ENCODE measurements at places on chromosomes 1 and 21.

GRCh38 chr1:202199040-202199889 is 5.7 kb downstream of the LGR6 start:
- DNase-seq: no peak

- no peak for DNase-seq
Measured at GRCh38 chr1:216670118-216670883, 52.9 kb downstream of the ESRRG start.

DNA sequence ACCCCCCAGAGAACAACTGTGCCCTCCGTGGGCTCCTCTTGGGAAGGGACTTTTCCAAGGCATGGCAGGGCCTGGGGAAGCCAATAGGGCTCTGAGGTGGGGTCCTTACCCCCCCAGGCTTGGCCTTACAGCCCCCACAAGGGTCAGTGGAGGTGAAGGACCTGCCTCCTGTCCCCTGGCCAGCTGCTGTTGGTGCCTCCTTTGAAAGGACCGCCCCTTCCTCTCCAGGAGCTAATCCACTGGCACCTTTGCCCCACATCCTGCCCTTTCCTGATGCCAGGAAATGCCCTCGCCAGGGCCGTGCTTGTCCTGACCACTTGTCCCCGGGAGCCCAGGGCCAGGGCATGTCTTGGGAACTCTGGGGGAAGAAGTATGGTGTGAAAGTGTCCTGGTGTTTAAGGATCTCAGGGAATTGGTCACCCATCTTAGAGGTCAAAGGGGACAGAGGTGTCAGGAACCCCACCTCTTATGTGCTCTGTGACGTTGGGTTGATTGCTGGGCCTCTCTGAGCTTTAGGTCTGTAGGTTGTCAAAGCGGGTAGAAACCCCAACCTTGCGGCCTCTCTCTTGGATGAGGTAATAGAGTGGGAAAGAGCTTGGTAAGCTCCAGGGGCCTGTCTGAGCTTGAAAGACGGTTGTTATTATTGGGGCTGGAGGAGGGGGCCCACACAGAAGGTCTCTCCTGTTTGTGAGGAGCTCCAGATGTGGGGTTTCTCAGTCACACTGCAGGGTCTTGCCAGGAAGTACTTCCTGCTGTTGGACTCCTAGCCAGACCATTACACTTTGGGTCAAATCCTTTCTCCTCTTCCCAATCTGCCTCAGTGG is 2.8 kb downstream of the KCNQ4 start:
- no peak for DNase-seq

- no peak for DNase-seq
Measured at GRCh38 chr21:35473496-35473895, 424.4 kb upstream of the RUNX1 start.

GRCh38 chr1:161266202-161266601 is 7.7 kb downstream of the PCP4L1 start:
- no peak for DNase-seq

- DNase-seq: no peak
Measured at GRCh38 chr1:198563583-198563982, 23.1 kb upstream of the ATP6V1G3 start.

DNA sequence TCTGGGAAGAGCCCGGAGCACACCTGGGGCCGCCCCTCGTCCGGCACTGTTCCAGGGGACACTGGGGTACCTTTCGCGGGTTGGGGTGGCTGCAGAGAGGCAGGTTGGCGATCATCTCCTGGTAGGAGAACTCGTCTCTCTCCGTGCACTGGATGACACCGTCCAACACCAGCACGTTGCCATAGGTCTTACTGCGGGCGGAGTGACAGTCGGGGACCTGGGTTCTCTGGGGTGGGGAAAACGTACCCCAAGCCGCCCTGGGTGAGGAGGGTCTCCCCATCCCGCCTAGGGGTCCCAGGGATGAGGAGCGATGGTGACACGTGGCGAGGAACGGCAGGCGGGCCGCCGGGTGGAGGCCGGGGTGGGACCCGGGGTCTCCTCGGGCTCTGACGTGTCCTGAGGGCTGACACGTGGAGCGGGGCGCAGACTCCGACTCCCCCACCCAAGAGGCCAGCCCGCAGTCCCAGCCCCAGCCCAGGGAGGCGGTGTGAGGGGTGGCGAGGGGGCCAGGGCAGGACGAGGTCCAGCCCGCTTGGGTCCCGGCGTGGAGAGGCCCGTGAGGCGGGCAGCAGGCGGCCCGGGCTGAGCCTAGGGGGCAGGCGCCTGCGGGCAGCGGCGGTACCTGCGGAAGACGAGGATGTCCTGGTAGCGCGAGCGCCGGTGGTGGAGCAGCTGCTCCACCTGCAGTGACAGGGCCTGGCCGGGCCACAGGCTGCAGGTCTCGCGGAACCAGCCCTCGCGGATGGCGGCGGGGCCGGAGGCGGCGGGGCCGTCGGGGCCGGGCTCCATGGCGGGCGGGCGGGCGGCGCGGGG is 457 bp downstream of the SRM start:
- DNase-seq: no peak

DNA sequence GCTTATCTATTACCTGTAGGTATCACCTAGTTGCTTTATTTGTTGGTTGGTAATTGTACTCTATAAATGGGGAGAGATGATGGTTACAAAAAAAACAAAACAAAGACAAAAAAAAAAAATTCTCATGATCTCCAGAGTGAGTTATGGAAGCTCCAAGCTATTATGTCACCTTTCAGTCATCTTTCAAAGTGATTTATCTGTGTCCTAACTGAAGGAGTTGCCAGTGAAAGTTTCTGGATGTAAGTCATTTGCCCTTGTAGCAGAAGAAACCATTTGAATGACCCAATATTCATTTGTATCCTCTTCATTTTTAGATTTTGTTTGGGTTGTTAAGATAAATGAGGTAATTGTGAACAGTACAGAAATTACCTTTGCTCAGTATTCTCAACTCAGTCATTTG is 3.6 kb downstream of the SLC35F3 start:
- DNase-seq: no peak

DNA sequence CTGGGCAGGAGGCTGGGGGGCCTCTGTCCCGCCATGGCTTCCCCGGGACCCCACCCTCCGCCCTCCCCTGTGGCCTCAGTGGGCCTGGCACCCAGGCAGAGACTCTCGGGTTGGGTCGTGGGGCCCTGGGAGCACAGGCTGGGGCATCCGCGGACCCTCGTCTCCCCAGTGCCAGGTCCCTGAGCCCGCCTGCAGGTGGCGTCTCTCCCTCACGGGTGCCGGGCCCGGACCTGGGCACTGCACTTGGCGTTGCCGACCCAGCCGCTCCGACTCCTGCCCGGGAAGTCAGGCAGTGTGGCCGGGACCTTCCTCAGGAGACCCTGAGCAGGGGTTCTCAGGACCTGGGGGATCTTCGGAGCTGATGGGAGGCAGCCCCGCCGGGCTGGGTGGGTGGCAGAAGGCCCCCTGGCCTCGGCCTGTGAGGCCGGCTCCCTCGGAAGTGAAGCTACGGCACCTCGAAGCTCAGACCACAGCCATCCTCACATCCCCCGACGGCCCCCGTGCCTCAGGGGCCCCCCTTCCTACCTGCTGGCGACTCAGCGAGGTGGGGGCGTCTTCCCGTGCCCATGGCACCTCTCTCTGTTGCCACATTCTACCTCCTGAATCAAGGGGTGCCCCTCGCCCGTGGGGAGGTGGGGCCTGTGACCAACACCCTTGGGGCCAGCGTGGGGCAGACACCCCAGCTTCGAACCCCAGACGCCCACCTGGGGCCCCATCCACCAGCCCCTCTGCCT is 6.4 kb upstream of the C1orf159 start:
- DNase-seq: peak; percentile 96

DNA sequence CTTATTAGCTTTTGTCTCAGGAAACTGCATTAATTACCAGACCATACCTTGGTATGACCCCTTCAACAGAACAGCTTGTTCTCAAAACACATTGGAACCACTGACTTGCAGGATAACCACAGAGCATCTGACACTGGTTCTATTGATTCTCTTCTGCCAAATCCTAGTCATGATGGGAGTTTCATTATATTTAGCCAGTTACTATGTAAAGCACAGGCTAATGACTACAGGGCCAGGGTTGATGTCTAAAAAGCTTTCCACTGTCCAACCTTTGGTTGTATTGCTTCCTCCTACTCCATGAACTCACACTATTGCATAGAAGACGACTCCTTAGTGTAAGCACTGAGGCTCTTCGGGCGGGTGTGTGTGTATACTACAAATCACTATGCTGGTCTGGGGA is 3.8 kb downstream of the STMN1 start:
- DNase-seq: no peak

- no peak for DNase-seq
Measured at GRCh38 chr1:82903626-82904025, 1095.3 kb downstream of the TTLL7 start.

DNA sequence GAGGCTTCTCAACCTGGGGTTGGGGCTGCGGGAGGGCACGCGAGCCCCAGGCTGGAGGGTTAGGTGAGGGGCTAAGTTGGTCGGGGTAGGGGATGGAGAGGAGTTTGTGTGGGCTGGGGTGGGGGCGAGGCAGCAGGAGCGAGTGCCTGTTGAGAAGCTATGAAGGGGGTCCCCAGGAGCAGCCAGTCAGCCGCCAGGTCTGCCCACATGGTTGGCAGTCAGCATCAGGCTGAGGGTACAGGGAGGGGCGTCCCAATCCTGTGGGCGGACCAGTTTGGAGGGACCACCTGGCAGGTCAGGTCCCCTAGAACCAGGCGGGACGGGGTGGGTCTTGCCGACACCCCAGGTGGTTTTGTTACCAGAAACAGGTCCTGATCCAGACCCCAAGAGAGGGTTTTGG is 400 bp upstream of the TRIM17 start:
- no peak for DNase-seq

GRCh38 chr1:227069490-227069889 is 129.4 kb downstream of the COQ8A start:
- DNase-seq: no peak

- no peak for DNase-seq
Measured at GRCh38 chr1:65150583-65151263, 2.7 kb downstream of the AK4 start.

GRCh38 chr1:5543235-5543634 is 449.0 kb downstream of the NPHP4 start:
- DNase-seq: no peak

DNA sequence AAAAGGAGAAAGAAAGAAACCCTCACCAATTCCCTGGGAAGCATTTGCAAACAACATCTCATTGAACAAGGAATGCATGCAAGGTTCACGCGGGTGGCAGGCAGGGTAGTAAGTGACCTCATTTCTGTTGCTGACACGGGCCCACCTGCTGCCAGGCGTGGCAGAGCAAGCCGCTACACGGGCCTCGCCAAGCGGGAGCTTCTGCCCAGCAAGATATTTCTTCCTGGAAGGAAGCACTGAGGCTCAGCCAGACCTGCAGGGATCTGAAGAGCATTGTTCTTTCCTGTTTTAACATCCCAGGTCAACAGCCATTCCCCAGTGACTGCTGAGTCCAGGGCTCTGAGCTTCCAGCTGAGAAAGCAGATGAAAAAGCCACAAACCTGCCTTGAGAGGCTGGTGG is 91.9 kb upstream of the IGSF21 start:
- DNase-seq: no peak

GRCh38 chr1:232806186-232806510 is 932 bp downstream of the MAP10 start:
- no peak for DNase-seq

GRCh38 chr21:32666258-32666657 is 54.1 kb upstream of the CFAP298 start:
- DNase-seq: no peak

- peak; percentile 27 for DNase-seq
Measured at GRCh38 chr1:19582318-19582717, 61.8 kb upstream of the NBL1 start.

DNA sequence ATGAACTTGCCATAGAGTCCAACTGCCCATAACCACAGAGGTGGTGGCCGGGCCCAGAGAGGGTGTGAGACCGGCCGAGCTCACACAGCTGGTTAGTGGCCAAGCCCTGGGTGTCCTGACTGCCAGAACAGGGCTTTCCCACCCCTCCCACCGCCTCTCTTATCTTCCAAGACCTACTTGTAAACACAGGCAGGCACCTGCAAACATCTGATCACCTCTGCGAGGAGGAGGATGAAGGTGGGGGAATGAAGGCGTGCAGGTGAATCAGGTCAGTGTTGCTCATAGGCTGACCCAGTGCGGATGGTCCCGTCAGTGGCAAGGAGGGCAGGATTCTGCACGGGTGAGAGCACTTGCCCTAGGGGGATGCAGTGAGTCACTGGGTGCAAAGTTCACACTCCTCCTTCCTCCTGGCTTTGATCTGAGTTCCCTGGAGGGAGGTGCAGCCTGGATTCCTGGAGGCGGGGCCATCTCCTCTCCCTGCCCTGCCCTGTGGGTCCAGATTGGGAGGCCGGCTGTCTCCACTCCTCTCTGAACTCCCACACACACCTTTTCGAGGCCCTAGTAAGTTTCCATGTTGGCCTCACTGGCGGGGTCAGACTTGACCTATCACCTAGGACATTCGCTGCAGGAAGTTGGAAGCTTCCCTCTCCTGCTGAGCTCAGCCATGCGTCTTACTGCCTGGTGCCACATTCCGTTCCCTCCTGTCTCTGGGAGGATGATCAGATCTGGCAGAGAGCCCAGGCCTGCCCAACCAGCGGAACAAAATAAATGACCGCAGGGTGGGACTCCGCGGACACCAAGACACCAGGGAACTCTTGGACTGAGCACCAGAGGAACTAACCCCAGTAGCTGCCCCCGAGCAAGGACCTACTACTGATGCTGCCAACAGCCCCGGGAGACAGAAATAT is 7.3 kb downstream of the UQCRHL start:
- no peak for DNase-seq

- no peak for DNase-seq
Measured at GRCh38 chr1:24535778-24536177, 20.1 kb upstream of the NCMAP start.

GRCh38 chr1:241485554-241485992 is 34.0 kb downstream of the FH start:
- peak; percentile 5 for DNase-seq

DNA sequence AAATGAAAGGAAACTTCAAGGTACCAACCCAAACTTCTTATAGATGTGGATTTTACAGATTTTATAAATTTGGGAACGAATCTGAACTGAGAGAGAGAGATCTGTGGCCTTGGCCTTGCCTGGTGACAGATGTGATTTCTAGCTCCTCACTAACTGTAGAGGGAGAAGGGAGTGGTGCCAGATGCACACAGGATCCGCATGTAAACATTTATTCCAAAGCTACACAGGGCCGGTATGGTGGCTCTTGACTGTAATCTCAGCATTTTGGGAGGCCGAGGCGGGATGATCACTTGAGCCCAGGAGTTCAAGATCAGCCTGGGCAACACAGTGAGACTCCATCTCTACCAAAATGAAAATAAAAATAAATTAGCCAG is 77.1 kb downstream of the PGBD5 start:
- no peak for DNase-seq

DNA sequence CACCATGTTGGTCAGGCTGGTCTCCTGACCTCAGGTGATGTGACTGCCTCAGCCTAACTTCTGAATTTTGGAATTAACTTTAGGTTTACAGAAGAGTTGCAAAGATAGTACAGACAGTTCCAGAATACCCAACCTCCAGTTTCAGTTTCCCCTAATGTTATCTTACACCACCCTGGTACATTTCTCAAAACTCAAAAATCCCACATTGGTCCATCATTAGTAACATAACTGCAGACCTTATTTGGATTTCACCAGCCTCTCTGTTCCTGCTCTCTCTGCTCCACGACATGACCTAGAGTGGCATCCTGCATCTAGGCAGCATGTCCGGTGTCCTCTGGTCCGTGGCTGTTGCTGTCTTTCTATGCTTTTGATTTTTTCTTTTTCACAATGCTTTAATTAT is 5.0 kb upstream of the ZC3H12A start:
- DNase-seq: no peak
